ENCODE measurements at places on chromosomes 13 and 19.
A peak's percentile ranks its signal among the peaks of the same experiment; 100 is the strongest.

DNA sequence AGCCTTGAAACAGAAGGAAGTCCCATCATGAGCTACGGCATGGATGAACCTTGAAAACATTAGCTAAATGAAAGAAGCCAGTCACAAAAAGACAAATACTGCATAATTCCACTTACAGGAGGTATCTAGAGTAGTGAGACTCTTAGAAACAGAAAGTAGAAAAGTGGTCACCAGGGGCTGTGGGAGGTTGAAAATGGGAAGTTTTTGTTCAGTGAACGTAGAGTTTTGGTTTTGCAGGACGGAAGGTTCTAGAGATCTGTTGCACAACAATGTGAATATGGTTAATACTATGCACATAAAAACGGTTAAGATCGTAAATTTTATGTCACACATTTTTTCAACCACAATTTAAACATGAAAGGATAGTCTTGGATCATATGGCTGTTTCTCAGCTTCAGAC lies 11.9 kb upstream of the SLC10A2 start:
- no peak for DNase-seq

DNA sequence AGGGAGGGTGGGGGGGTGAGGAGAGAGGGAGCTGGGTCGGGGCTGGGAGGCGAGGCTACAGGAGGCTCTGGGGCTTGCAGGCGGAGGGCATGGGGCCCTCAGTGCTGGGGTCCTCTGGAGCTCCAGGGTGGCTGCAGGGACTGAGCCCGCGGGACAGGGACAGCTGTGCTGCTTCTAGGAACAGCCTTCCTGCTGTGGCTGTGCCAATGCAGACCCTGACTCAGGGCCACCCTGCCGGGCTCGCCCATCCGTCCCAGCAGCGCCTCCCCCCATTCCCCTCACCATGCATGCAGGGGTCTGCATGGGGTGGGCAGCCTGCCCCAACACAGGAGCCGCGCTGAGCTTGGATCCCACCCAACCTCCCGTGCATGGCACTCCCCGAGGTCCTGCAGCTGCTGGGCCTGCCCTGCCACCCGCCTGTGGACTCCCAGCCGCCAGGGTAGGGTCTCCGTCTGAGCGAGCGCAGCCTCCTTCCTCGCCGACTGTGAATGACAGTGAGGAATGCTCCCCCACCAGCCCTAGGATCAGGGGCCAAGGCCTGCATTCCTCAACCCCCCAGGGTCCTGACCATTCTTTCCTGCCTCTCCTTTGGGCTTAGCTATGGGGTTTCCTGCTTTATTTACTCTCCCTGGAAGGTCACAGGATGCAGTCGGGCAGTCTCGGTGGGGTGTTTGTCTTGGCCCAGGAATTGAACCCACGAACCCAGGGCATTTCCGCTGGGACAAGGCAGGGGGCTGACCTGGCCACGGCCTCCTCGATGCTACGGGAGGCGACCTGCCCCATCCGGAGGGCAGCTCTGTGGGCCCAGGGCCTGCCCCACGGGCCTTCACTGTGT lies 23.4 kb downstream of the CEBPG start:
- DNase-seq = no peak

DNA sequence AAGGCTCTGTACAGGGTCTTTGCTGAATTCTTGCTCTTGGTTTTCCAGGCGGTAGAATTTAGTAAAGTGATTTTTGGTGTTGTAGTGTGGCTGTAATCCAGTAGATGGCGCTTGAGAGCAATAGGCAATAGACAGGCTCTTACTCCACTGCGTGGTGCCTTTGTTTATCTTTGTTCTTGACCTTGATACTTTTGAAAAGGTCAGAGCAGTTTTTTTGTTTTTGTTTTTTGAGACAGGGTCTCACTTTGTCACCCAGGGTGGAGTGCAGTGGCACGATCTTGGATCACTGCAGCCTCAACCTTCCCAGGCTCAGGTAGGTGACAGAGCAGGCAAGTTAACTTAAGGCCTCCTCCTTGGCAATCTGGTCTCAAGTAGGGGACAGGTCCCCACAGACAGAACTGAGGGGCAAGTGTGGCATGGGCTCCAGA lies 12.2 kb upstream of the LILRA5 start:
- peak; percentile 13 for DNase-seq

- no peak for DNase-seq
These were observed 350.1 kb downstream of the PCDH9 start for GRCh38 chr13:66879988-66880387.

- DNase-seq = no peak
These were observed 15.1 kb downstream of the KCNRG start for GRCh38 chr13:50030315-50030714.

DNA sequence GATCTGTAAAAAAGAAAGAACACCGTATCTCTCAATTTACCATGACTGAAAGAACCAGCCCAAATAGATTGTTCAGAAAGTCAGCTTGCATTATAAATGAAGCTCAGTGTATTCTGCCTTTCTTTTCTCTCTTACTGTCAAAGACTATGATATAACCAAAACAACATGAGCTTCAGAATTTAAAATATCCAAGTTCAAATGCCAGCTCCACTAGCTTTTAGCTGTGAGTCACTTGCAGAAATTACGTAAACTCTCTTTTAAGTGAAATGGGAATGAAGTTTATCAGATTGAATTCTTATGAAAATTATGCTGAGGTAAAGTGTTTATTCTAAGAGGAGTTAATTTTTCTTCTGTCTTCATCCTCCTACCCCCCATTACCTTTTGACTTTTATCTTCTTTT lies 20.0 kb upstream of the POSTN start:
- DNase-seq = no peak

DNA sequence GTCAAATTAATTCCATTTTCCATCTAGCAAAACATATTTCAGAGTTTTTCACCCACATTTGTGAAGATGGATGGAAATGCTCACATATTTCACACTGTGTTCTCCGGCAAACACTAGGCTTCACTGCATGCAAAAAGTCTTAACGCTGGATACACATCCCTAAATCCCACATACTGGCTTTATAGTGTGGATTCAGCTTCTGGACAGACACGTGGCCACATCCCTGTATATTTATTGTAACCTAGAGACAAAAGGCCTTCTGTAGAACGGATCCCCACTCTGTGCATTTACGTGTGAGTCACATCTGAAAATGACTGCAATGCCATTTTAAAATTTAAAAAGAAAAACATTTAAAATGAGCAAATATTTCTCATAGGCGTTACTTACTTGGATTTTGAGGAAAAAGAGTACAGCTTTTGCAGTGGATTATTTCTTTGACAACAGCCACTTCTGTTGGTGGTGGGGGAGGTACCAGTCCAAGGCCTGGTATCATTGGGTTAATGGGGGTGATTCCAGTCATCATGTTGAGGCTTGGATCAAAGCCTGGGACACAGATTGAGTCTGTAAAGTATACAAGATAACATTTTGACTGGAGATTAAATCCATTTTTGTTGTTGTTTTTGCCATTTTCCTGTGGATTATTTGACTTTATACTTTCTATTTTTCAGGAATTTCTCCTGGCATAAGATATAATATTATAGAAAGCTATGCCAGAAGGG lies 337.7 kb downstream of the DNAJC15 start:
- DNase-seq = no peak

- DNase-seq = no peak
These were observed 7.5 kb upstream of the GPR183 start for GRCh38 chr13:99314640-99315176.

GRCh38 chr19:22619932-22620331 lies 14.2 kb upstream of the ZNF492 start:
- DNase-seq = no peak

DNA sequence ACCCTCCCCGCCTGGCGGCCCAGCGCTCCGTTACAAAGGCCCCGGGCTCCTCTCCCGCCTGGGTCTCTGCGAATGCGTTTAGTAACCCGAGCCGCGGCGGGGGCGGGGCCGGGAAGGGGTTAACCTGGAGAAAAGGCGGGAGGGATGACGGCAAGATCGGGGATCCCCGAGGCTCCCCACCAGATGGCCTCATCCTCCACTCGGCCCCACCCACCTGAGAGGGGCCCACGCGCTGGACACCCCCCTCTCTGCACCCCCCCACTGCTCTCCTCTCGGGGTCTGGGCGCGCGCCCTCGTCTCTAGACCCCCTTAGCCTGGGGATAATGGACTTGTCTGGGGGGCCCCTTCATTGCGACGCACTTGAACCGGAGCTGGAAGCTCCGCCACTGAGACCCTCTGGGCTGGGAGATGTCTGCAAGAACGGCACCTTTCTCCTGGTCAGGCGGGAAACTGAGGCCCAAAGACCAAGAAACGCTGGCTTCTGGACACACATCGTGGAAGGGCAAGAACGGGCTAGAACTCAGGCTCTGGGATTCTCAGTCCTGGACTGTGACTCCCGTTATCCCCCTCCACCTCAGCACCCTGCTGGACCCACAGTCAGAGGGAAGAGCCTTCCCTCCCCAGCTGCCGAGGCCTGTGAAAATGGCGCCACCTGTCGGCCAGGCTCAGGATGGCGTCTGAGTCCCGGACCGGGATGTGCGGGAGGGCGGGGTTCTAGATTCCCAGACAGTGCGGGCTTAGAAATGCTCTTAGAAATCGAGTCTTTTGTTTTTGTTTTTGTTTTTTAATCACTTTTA lies 2.9 kb upstream of the LTBP4 start:
- DNase-seq = peak; percentile 85

- DNase-seq = peak; percentile 39
These were observed 82.5 kb upstream of the FGF14 start for GRCh38 chr13:102484329-102484728.

DNA sequence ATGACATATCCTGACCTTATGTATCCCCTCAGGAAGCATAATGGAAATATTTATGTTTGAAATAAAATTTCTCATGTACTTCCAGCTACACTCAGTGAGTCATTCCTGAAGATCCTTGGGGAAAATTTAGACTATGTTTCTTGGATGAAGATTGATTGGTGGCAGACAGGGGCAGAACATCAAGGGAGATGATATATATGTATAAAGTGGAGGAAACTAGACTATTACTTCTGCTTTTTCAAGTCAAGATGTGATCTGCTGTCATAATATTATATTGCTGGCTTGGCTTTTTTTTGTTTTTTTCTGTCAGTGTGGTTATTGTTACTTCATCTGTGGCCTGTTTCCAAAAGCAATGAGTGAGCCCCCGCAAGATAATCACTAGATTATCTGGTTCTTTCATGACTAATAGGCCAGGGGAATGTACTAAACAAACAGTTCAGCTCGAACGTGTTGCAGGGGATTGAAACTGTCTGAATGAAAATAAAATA lies 87.2 kb upstream of the TNFSF11 start:
- no peak for DNase-seq

GRCh38 chr19:27972291-27973040 lies 1240.5 kb downstream of the UQCRFS1 start:
- no peak for DNase-seq

- no peak for DNase-seq
These were observed 19.8 kb downstream of the GATAD2A start for GRCh38 chr19:19425170-19425875.

DNA sequence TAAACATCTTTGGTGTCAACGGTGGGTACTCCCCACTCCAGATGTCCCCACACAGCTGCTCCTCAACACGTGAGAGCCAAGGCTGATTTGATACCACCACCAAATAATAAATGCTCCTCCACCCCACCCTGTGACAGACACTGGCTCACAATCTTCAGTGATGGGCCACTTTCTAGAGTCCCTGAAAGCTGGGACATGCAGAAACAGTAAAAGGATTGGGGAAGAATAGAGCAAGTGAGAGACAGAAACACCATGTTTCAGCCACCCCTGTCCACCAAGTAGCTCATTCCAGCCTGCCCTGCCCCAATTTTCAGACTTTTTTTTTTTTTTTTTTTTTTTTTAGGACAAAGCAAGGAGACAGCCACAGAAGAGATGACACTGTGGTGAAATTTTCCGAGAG lies 1.6 kb downstream of the SLC46A3 start:
- no peak for DNase-seq

- no peak for DNase-seq
These were observed 861.9 kb downstream of the GPC5 start for GRCh38 chr13:92260363-92260762.

GRCh38 chr19:38036707-38037611 lies 130.0 kb downstream of the SIPA1L3 start:
- DNase-seq = peak; percentile 56

- DNase-seq = no peak
These were observed 71.4 kb downstream of the SLC15A1 start for GRCh38 chr13:98681049-98681448.

- DNase-seq = no peak
These were observed 245.2 kb downstream of the TBC1D4 start for GRCh38 chr13:75236774-75237173.

GRCh38 chr13:112596235-112596634 lies 8.3 kb upstream of the TUBGCP3 start:
- no peak for DNase-seq

- no peak for DNase-seq
These were observed 5.8 kb upstream of the TPM4 start for GRCh38 chr19:16070366-16070990.

GRCh38 chr19:54159352-54160181 lies at the start of gene LENG1:
TSS of gene LENG1 (minus strand) at chr19:54159721. CDS start at chr19:54159695, 26 bp downstream.
- peak; percentile 100 for DNase-seq

- DNase-seq = no peak
These were observed 25.5 kb downstream of the OR7A5 start for GRCh38 chr19:14809272-14810057.

DNA sequence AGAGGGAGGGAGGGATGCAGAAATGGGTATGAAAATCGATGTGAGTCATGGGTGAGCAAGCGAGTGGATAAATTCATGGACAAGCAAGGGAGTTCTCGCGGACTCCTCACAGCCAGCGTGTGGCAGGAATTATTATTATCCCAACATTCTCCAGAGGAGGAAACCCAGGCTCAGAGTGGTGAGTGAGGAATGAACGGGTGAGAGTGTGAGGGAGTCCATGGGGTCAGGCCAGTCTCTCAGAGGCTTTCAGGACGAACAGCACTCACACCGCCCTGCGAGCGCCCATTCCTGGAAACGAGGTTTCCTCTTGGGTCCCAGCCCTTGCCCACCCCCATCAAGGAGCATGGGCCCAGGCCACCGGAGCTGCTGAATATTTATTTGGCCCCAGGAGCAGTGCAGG lies 6.3 kb upstream of the DNAAF3 start:
- DNase-seq = no peak

GRCh38 chr13:83182845-83183244 lies 699.4 kb downstream of the SLITRK1 start:
- no peak for DNase-seq

GRCh38 chr19:41694831-41695635 lies 7.0 kb upstream of the CEACAM7 start:
- DNase-seq = no peak

DNA sequence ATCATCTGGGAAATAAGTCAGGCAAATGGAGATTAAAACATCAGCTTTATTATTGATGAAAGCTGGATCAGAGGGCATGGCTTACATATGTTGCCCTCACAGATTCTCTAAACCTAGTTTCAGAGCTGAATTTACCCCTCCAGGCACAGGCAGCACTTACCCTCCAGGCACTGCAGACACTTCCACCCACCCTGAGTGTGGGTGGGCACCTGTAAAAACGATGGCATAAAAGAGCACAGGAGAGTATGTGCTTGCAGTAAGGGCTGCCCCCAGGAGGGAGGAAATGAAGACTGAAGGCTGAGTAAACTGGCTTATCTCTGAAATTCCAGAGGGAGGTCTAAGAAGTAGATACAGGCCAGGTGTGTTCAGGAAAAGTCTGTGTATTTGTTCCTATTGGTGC lies 185.0 kb upstream of the HTR2A start:
- DNase-seq = no peak

- DNase-seq = no peak
These were observed 4.4 kb downstream of the BCAT2 start for GRCh38 chr19:48806518-48806817.

GRCh38 chr19:13122275-13122878 lies 4.3 kb downstream of the NACC1 start:
- DNase-seq = no peak

- DNase-seq = no peak
These were observed 511.0 kb upstream of the HTR2A start for GRCh38 chr13:47407808-47408207.

All from SHP77 (cell line).